Activated CD4-positive, alpha-beta T cell treated with anti-CD3 and anti-CD28 coated beads, Interleukin-2, amount 10 ng/mL, durations not matched to agents 7 days and 5 days (primary cell): ENCODE measurements at places on chromosomes 3 and 15. TPM values are rescaled to one million over a fixed set of nuclear protein-coding genes. Genes with fewer than 3 reads are reported as not detected.

Gene RFC4
- 105 TPM for total RNA-seq

Gene EXD1
- not detected for total RNA-seq

Gene RBSN
- 20.5 TPM for total RNA-seq

Gene VWA5B2
- total RNA-seq, result not detected

Gene SOX14
- total RNA-seq, result not detected

Gene MESD
- total RNA-seq, result 34.0 TPM

Gene ZFAND6
- 49.3 TPM for total RNA-seq
